Natural killer cell (primary cell): ENCODE measurements at places on chromosomes 4 and X. TPM values are rescaled to one million over a fixed set of nuclear protein-coding genes. Genes with fewer than 3 reads are reported as not detected.

GRCh38 chrX:626745-627509, 3.7 kb upstream of the SHOX start:
- H3K36me3 ChIP-seq: no peaks in the 10 kb centered on the region
- peaks cover 14% of the 10 kb centered on the region for H3K27me3 ChIP-seq
- no peaks in the 10 kb centered on the region for H3K4me1 ChIP-seq
- no peak for DNase-seq
- no peak overlapping the region for H3K27ac ChIP-seq

DNA sequence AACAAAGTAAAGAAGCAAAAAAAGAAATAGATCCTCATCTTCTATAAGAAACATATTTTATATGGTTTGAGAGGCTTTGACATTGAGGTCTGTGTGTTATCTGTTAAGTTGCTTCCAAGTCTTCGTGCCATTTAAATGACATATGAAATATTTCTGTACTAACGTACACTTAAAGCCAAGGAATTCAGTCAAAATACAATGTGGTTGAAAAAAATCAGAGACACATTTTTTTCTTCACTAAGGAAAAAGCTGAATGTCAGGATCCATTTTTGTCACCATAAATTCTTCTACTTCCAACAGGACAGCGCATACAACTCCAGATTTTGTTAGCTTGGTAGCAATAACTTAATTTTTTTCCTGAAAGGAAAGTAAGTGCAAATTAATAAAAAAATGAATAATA, 168.5 kb downstream of the FAT4 start:
- H3K4me3 ChIP-seq: no peak overlapping the region
- DNase-seq: no peak
- no peaks in the 10 kb centered on the region for H3K4me1 ChIP-seq
- no peaks in the 10 kb centered on the region for H3K36me3 ChIP-seq

DNA sequence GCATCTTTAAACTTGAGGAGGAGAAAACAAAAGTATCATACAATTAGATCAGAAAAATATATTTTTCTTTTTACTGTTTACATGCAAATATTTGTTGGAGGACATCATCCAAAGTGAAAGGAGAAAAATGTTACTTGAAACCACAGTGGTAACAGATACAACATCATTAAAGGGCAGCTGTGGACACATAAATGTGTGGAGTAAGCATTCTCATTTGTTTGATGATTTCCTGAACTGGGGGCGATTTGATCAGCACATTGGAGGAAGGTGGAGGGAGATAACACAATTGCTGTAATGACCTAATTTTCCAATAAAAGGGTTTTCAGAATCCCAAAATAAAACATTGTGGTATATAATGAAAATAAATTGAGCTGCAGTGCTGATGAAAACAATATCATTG, 314.5 kb upstream of the HS3ST1 start:
- H3K27ac ChIP-seq: no peak overlapping the region
- DNase-seq: no peak
- H3K4me3 ChIP-seq: no peak overlapping the region
- no peaks in the 10 kb centered on the region for H3K27me3 ChIP-seq
- H3K36me3 ChIP-seq: no peaks in the 10 kb centered on the region

DNA sequence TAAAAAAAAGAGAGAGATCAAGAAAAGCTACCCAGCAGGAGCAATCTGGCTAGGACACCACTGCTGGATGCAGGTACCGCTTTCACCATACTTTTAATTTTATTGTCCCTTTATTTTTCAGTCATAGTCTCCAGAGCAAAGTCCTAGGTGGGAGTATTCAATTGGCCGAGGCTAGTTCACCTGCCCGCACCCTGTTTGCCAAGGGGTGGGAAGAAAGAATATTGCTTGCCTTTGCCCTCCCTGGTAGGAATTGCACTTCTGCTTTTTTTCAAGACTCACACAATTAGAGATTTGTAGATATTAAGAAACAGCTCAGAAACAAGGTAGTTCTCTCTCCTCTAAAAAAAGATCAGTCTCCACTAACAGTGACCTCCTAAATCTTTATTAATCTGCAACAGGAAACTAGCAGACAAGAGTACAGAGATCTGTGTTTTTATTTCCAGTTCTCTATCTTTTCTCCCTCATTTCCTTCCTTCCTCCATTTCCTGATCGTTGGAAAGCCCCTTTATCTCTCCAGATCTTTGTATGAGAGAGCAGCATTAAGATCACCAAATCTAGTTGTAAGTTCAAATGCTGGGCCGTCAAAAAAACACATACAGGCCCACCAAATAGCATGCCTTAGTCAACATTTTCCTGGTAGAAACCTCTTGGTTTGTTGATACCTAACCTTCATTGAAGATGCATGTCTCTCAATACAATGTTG, 9.4 kb upstream of the RPGR start:
- no peak for DNase-seq
- no peaks in the 10 kb centered on the region for H3K36me3 ChIP-seq
- H3K27me3 ChIP-seq: no peaks in the 10 kb centered on the region
- H3K4me1 ChIP-seq: no peaks in the 10 kb centered on the region
- H3K4me3 ChIP-seq: no peak overlapping the region

- H3K4me3 ChIP-seq: no peak overlapping the region
- H3K36me3 ChIP-seq: peaks cover 8% of the 10 kb centered on the region
- H3K4me1 ChIP-seq: no peaks in the 10 kb centered on the region
- H3K27me3 ChIP-seq: no peaks in the 10 kb centered on the region
- no peak for DNase-seq
These were observed 70.2 kb upstream of the NUDT6 start for GRCh38 chr4:122992641-122993040.

DNA sequence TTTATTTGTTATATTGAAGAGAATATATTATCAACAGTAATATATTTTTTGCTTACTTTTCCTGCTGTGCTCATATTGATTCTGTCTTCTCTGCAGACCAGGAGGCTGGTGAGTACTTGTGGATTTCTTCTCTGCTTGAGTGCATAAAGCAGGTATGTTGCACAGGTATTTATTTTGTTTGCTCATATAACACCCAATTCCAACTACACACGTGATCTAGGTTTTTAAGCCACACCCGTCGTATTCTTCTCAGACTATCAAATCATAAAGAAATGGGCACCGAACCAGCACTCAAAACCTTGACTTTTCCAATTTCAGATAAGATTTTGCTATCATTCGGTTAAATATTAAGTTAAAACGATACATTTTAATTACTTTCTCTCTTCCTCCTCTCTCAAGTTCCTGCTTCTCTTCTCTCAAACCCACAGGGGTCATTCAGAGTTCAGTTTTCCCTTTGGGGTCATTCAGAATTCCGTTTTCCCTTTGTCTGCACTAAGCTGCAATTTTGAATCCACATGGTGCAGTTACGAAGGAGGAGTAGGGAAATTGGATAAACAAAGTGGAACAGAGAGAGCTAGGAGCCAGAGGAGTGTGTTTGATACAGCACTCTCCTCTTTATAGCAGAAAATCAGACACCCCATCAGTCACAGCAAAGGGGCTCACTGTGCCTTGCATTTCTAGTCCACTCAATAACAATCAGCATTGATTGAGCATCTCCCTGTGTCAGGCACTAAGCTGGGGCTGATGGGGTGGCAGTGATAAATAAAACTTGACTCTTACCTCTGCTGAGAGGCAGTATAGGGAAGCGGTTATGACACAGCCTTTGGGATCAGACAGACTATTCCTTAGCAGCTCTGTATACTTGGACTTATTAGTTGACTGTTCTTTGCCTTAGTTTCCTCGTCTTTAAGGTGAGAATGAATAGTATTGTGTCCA, at the start of gene ADH1C:
TSS of gene ADH1C (minus strand) at position 145 of the 936 bp plus-strand sequence. CDS start at position 74, 71 bp downstream.
- no peak within 1 kb of the TSS for H3K4me3 ChIP-seq
- no peaks in the 10 kb centered on the region for H3K27me3 ChIP-seq
- no peaks in the 10 kb centered on the region for H3K36me3 ChIP-seq
- DNase-seq: no peak
- no peak within 1 kb of the TSS for H3K27ac ChIP-seq

- DNase-seq: no peak
- no peaks in the 10 kb centered on the region for H3K27me3 ChIP-seq
- peaks cover 12% of the 10 kb centered on the region for H3K4me1 ChIP-seq
- no peak overlapping the region for H3K4me3 ChIP-seq
- H3K27ac ChIP-seq: no peak overlapping the region
These were observed 2.3 kb upstream of the HPRT1 start for GRCh38 chrX:134457708-134458107.

GRCh38 chr4:6779667-6780565, 2.6 kb upstream of the KIAA0232 start:
- no peaks in the 10 kb centered on the region for H3K36me3 ChIP-seq
- H3K4me3 ChIP-seq: no peak overlapping the region
- H3K27me3 ChIP-seq: no peaks in the 10 kb centered on the region
- DNase-seq: no peak

DNA sequence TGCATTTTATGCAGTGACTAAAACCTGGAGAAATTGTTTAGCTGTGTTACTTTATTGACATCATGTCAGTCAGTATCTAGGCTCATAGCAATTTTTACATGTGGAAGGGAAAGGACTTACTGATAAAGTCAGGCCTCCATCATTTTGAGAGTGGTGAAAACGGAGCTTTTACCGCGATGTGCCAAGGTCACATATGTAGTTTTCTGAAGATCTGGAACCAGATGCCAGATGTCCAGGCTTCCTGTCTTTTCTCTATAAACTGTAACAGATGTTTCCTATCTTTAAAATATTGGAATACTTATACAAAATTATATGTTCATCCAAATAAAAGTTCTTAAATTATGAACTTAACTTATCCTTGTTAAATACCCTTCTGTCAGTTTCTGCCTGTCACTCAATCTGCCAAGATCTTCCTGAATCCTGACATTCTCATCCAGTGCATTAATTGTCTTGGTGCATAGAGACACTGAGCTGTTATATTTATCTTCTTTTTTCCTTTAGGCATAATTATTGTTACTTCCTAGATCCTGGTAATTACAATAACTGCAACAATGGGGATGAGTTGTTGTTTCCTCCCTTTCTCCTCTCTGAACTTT, 1646.2 kb upstream of the TENM3 start:
- no peak overlapping the region for H3K4me3 ChIP-seq
- H3K27me3 ChIP-seq: no peaks in the 10 kb centered on the region
- no peaks in the 10 kb centered on the region for H3K4me1 ChIP-seq
- no peak overlapping the region for H3K27ac ChIP-seq
- DNase-seq: no peak

GRCh38 chr4:68451246-68452211, 4.3 kb downstream of the TMPRSS11E start:
- no peaks in the 10 kb centered on the region for H3K36me3 ChIP-seq
- H3K27me3 ChIP-seq: no peaks in the 10 kb centered on the region
- no peaks in the 10 kb centered on the region for H3K4me1 ChIP-seq
- no peak overlapping the region for H3K4me3 ChIP-seq
- no peak overlapping the region for H3K27ac ChIP-seq

DNA sequence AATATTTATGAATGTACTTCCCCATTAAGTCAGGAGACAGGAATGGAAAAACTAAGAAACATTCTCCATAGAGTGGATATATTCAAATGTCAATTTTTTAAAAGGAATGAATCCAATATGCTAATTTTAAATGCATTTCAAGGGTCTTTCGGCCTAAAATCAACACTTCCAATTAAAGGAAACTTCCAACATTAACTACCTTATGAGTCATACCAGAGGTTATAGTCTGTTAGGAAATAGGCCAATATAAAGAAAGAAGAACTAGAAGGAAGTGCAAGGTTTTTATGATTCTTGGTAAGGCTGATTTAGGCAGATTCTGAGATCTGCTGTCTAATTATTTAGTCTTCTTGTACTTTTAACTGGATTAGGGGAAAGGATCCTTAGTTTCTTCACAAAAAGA, 260.1 kb upstream of the EDNRA start:
- H3K4me1 ChIP-seq: no peaks in the 10 kb centered on the region
- no peak overlapping the region for H3K27ac ChIP-seq
- DNase-seq: no peak
- no peaks in the 10 kb centered on the region for H3K36me3 ChIP-seq
- no peak overlapping the region for H3K4me3 ChIP-seq
- H3K27me3 ChIP-seq: no peaks in the 10 kb centered on the region

- no peaks in the 10 kb centered on the region for H3K4me1 ChIP-seq
- H3K4me3 ChIP-seq: no peak overlapping the region
- H3K27me3 ChIP-seq: no peaks in the 10 kb centered on the region
- no peaks in the 10 kb centered on the region for H3K36me3 ChIP-seq
- DNase-seq: no peak
- no peak overlapping the region for H3K27ac ChIP-seq
These were observed 67.3 kb upstream of the PRPS1 start for GRCh38 chrX:107560980-107561379.

FMR1NB gene
- not detected for total RNA-seq

MAGED4B gene
- total RNA-seq: 2.8 TPM

IL13RA2 gene
- total RNA-seq: not detected

MAGEC3 gene
- total RNA-seq: not detected

SPINK2 gene
- total RNA-seq: 3.8 TPM

TSC22D3 gene
- 1,053 TPM for total RNA-seq

STATH gene
- total RNA-seq: not detected

CFAP47 gene
- not detected for total RNA-seq

PRRG3 gene
- not detected for total RNA-seq

RHOH gene
- total RNA-seq: 195 TPM

PPID gene
- total RNA-seq: 30.7 TPM
